ENCODE measurements at places on chromosomes 7 and 10.

DNA sequence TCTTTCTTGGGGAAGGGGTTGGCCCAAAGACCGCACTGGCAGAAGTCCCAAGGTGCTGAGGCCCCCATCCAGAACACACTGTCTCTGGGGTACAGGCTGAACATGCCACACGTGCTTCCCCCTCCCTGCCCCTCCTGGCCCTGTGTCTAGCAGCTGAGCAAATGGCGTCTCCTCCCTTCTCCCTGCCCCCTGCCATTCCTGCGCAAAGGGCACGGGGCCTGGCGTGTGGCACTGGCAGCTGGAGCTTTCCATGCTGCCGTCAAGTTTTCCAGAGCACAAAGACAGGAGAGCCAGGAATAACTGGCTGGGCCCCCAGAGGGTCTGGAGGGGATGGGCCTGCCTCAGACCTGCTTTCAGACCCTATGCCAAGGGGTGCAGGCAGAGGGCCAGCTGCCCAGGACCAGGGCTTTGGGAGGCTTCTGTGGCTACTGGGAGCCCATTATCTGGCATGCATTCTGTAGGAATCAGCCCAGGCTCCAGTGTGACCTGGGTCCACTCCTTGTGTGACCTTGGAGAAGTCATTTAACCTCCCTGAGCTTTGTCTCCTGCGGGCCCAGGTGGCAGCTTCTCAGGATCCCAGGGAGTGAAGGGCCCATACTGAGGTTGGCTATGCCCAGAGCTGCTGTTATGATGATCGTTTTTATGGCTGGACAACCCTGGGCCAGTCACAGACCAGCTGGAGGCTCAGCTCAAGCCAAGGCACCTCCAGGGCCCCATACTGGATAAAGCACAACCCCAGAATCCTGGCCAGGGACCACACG is 710 bp upstream of the LDB3 start:
- no peak for DNase-seq

- DNase-seq: no peak
Observed at GRCh38 chr10:102375250-102375649, 20.3 kb upstream of the NFKB2 start.

DNA sequence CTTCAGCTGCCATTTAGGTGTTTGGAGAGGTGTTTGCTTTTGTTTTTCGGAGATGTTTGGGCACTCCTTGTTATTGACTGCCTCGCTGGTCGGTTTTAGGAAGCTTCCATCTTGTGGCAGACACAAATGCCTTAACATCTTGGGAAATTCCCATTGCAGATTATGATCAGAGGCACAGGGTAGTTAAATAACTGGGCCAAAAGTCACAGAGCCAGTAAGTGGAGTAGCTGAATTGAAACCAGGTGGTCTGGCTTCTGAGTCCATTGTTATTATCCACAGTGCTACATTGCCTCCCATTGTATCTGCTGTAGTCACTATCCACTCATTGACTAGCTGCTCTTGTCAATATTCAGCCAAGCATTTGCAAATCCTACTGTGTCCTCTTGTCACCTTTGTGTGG is 138.2 kb upstream of the PLPP4 start:
- no peak for DNase-seq

DNA sequence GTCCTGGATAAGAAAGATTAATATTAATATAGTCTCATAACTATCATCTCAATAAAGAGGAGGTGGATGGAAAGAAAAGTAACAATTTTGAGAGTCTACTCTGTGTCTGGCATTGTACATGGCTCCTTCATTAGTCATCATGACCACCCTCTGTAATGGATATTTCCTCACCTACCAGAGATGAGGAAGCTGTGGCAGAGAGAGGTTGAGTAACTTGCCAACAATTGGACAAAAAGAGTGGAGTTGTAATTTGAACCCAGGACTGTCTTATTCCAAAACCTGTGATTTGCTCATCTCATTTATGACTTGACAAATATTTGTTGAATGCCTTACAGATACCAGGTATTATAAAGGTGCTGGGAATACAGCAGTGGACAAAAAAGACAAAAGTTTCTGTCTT is 2.1 kb upstream of the IDE start:
- no peak for DNase-seq
